ENCODE measurements at places on chromosomes 12 and 14.

GRCh38 chr12:130470969-130471368 lies 133.3 kb downstream of the PIWIL1 start:
- DNase-seq: no peak

DNA sequence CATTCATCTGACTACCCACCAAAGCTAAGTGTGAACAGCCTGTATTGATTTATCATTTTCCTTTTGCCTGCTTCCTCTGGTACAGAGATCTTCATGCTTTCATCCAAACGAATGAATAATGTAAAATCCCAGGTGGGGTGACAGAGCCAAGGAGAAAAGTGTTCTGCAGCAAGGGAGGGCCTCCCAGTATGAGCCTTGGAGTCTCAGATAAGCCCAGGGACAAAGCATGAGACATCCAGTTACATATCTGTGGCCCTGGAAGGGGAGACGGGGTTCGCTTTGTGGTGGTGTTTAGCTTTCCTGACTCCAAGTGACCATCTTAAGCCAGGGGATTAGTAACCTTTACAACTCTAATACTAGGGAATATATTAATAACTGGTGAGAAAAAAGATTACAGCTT lies 177.1 kb downstream of the ETV6 start:
- DNase-seq: no peak

GRCh38 chr12:122537021-122537420 lies 10.0 kb downstream of the KNTC1 start:
- DNase-seq: no peak

DNA sequence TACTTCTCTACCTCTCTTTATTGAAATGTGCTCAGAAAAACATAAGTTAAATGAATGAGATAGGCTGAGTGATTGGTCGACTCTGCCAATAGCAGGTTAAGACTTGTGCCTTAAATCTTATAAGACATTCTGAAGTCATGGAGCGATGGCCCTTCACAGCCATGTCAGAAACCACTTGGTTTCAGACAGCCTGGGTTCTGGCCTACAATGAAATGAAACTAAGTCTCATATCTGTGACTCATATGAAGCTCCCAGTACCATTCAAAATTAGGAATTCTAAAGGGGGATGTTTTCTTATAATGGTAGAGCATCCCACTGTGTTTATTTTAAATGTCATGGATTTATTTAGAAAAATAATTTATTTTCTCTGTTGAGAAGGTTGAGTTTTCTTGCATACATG lies 42.6 kb downstream of the PLXNC1 start:
- no peak for DNase-seq

GRCh38 chr12:121499929-121500793 lies 80.7 kb downstream of the KDM2B start:
- no peak for DNase-seq

Data from AG04449 (cell line).